ENCODE measurements at places on chromosomes 13 and 19.

DNA sequence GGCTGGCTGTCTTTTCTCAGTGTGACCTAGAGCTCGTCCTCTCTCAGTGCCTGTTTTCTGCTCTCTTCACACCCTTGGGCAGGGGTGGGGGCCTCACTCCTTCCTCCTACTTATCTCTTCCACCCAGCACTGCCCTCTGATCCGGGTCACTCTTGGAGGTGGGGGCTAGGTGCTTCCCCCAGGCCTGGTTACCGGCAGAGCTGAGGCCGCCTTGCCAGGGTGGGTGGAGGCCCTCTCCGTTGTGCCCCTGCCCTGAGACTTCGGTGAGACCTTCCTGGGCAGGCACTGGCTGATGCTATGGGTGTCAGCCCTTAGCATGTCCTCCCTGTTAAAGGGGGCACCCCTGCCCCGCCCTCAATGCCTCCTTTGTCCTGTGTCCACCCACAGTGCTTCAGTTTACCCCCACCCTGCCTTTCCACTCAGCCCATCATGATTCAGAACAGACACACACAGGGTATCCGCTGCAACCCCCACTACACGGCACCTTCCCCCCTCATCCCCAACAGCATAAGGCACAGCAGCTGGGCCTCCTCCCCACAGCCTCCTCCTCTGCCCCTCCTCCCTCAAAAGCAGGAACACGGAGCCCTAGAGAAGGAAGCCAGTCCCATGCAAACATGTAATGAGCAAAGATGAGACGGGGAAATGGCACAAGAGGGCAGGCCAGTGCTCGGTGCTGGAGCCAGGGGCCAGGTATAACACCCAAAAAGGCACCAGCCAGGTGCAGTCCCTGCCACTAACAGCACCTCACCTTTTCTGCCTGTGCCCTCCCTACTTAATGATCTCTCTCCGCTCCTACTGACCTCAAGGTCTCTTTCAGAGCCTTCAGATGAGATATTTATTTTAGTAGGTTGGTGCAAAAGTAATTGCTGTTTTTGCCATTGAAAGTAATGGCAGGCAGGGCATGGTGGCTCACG lies 9.8 kb downstream of the ZGLP1 start:
- no peak for DNase-seq

DNA sequence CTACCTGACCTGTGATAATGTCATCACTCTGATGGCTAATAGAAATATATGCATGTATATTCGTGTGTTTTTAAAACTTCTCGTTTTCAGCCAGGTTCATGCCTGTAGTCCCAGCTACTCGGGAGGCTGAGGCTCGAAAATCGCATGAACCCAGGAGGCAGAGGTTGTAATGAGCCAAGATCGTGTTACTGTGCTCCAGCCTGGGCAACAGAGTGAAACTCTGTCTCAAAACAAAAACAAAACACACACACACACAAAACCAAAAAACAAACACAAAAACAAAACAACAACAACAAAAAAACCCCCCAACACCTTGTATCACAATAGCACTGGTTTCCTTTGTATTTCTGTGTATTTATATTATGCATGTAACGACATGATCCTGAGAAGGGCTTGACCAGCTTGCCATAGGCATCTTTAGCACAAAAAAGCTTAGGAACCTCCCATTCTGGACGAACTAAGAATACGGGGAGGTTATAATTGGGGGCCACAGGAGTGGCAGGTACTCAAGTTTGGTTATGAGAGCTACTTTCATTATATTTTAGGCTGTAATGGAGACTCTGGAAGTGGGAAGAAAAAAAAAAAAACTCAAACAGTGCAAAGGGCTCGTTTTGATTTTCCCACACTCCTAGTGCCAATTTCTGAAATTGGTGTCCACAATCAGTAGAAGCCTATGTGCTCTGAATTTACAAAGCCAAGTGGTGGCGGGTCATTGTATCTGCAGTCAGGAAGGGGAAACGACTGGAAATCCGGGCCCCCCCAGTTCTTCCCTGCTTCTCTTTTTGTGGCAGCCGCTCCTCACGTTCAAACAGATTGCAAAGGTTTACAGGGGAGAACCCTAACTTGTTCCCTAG lies 1.2 kb upstream of the ACP7 start:
- DNase-seq: no peak

DNA sequence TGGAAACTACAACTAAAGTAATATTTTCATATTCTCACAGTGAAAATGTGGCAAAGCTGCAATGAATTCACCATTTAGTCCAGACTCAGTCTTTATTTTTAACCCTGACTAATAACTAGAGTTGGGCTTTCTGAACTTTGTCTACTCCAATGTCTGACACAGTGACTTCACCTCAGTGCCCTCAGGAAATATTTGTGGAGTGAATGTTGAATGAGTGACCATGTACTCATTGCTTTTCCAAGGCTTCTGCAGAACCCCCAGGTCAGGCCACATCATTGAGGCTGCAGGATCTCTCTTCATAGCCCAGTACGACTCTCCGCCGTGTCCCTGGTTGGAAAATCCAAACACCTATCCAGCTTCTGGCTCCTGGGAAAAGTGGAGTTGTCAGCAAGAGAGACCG lies 1.8 kb downstream of the ZNF175 start:
- no peak for DNase-seq

DNA sequence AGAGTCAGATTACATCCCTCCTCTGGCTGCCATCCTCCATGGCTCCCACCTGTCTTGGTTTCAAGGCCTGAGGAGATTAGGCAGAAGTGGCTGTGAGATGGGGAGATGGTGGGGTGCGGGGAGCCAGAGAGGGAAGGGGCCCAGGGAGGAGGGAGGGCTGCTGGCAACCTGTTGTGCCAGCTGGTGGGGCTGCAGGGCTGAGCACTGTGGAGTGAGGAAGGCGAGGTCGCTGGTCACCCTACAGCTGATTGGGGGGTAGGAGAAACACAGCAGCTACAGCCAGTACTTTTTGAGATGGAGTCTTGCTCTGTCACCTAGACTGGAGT lies 48.3 kb downstream of the CD320 start:
- no peak for DNase-seq

DNA sequence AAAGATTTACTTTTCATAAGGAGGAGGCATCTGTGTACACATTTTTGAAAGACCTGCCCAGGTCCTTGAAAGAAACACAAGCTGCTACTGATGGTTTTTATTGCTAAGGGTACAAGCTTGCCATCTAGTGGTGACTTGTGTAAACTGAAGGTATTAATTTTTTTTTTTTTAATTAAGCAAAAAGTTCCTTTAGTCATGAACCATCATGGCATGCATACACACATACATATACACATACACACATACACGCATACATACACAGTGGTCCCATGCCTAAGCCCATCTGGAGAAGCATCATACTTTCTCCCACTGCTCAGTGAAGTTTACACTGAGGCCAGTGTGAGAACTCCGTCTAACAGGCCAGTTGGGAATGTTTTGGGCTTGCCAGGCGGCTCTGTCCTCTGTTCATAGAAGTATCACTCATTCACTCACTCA lies 312.5 kb downstream of the DCLK1 start:
- no peak for DNase-seq

DNA sequence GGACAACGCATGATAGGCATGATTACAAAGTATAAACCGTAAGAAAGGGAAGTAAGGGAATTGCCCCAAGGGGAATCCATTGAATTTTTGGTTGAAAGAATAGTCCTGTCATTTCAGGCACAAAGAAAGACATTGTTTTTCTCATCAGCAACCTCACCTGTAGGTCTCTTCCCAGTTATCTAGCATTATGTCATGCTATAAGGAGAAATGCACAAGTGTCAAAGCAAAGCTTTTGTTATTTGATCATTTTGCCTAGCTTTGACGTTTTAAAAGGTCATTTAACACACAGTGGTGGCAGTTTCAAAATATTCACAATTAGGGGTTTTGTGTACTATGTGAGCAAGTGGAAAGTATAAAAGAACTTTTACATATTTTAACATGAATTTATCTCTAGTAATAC lies 796.2 kb upstream of the MIR17HG start:
- no peak for DNase-seq

DNA sequence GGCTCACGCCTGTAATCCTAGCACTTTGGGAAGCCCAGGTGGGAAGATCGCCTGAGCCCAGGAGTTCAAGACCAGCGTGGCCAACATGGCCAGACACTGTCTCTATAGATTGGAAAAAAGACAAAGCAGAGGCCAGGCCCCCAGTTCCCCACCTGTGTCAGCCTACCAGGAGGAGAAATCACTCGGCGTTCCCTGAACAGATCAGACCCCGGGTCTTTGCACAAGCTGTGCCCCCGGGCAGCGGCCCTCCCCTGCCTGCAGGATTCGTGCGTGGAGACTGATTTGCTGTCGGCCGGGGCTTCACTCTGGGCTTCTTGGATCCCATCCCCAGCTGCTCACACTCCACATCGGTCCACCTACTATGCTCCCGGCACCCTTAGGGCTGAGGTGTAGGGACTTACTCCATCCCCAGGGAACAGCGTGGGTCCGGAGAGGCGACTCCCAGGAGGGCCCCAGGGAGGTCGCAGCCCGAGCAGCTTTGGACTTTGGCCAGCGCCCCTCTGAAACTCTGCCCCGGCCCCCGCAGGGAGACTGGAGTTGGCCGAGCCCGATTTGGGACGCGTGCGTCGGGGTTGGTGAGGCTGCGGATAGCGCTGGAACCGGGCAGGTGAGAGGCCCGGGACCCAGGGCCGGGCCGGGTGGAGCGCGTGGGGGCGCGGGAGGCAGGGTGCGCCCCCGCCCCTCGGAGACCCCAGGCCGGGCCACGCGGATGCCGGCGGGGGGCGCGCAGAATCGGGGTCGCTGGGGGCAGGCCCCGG lies 515 bp upstream of the EFNA2 start:
- DNase-seq: no peak

DNA sequence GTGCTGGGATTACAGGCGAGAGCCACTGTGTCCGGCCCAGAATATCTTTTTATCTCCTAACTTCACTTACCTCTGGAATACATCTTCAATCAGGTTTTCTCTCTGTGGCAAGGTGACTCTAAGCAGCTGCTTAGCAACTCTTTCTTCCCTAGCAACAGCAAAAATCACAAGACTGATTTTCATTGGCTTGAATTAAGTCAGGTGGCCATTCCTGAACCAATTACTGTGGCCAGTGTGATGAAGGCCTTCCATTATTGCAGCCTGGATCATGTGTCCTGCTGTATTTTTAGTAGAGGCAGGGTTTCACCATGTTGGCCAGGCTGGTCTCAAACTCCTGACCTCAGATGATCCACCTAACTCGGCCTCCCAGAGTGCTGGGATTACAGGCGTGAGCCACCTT lies 9.0 kb upstream of the LTBP4 start:
- no peak for DNase-seq

- no peak for DNase-seq
Measured at GRCh38 chr13:20129076-20129475, 31.8 kb downstream of the GJA3 start.

DNA sequence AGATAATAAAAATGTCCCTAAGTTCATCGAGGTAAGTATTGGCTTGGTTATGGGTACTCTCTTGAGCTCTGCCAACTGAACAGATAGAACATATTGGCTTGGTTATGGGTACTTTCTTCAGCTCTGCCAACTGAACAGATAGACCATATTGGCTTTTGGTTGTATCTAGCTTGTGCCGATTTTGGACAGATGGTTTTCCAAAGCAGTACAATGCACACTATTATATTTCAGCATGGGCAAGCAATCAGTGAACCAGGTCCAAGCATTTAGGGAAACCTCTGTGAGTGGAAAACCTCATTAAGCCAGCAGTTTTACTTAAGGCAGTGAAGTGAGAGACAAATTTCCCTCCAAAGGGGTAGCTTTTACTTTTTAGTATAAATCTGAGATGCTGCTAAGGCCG lies 1440.5 kb upstream of the SPRY2 start:
- DNase-seq: no peak

DNA sequence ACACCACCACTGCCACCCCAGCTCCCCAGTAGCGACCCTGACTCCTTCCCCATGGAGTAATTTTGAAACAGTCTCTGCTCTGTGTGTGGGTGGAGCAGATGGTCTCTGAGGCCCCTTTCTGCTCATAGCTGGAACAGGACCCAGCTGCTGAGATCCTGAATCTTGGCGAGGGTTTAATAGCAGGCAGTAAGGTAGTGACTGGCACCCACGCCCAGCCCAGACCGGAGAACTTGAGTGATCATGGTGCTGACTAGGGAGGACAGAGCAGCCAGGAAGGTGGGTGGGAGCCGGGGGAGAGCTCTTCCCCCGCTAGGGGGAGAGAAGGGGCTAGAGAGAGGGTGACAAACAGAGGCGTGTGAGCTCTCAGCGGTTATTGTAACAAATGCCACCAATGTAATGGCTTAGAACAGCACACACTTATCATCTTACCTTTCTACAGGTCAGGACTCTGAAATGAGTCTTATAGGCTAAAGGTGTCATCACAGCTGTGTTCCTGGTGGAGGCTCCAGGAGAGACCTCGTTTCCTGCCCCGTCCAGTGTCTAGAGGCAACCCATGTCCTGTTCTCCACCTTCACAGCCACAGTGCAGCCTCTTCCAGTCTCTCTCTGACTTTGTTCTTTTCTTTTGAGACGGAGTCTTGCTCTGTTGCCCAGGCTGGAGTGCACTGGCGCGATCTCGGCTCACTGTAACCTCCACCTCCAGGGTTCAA lies 7.2 kb upstream of the ACER1 start:
- DNase-seq: no peak

- no peak for DNase-seq
Measured at GRCh38 chr13:103961784-103962183, 895.6 kb upstream of the SLC10A2 start.

- DNase-seq: no peak
Measured at GRCh38 chr13:51995677-51996551, 15.3 kb downstream of the ATP7B start.

- DNase-seq: no peak
Measured at GRCh38 chr19:5588441-5588840, 20.7 kb upstream of the TINCR start.

GRCh38 chr19:1133471-1133929 lies 29.7 kb downstream of the GPX4 start:
- no peak for DNase-seq

DNA sequence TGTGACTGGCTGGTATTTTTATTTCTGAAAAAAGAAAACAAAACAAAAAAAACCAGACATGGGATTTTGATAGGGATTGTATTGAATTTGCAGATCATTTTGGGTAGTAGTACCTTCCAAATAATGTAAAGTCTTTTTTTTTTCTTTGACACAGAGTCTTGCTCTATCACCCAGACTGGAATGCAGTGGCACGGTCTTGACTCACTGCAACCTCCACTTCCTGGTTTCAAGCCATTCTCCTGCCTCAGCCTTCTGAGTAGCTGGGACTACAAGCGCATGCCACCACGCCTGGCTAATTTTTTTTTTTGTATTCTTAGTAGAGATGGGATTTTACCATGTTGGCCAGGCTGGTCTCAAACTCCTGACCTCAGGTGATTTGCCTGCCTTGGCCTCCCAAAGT lies 4.2 kb downstream of the ZNF101 start:
- DNase-seq: no peak

GRCh38 chr19:23855676-23856075 lies 59.0 kb upstream of the ZNF726 start:
- DNase-seq: no peak

- no peak for DNase-seq
Measured at GRCh38 chr13:73618275-73618865, 515.8 kb downstream of the KLF12 start.
